Activated naive CD4-positive, alpha-beta T cell treated with anti-CD3 and anti-CD28 coated beads, Interleukin-2, amount 10 ng/mL, durations not matched to agents 5 hours and 36 hours (primary cell): ENCODE measurements at places on chromosomes 12 and 14. TPM values are rescaled to one million over a fixed set of nuclear protein-coding genes. Genes with fewer than 3 reads are reported as not detected.

ZFYVE21 gene
- 18.9 TPM for total RNA-seq

FOXN4 gene
- not detected for total RNA-seq

CCDC60 gene
- not detected for total RNA-seq

SERPINA9 gene
- not detected for total RNA-seq

TMEM233 gene
- total RNA-seq, result not detected

AICDA gene
- total RNA-seq, result 0.43 TPM

RNASE7 gene
- not detected for total RNA-seq

DNAH10 gene
- total RNA-seq, result 0.05 TPM

NRIP2 gene
- total RNA-seq, result not detected

PSMC6 gene
- total RNA-seq, result 74.7 TPM

HOXC13 gene
- not detected for total RNA-seq

ANKLE2 gene
- 77.1 TPM for total RNA-seq

PRH2 gene
- not detected for total RNA-seq

GPR137C gene
- 0.45 TPM for total RNA-seq

APAF1 gene
- 31.0 TPM for total RNA-seq

HHIPL1 gene
- not detected for total RNA-seq

DPPA3 gene
- total RNA-seq, result not detected

FSCB gene
- total RNA-seq, result not detected

TESPA1 gene
- 129 TPM for total RNA-seq

RGS6 gene
- total RNA-seq, result 0.14 TPM

PMEL gene
- total RNA-seq, result not detected

GOLT1B gene
- total RNA-seq, result 45.8 TPM

FBXO33 gene
- 21.3 TPM for total RNA-seq

FGF23 gene
- total RNA-seq, result not detected

SAMD15 gene
- total RNA-seq, result 0.23 TPM

DACT1 gene
- 25.6 TPM for total RNA-seq
